ENCODE measurements at places on chromosomes 4 and X.

GRCh38 chrX:48589482-48590162, 7.7 kb upstream of the WDR13 start:
- no peak for DNase-seq

DNA sequence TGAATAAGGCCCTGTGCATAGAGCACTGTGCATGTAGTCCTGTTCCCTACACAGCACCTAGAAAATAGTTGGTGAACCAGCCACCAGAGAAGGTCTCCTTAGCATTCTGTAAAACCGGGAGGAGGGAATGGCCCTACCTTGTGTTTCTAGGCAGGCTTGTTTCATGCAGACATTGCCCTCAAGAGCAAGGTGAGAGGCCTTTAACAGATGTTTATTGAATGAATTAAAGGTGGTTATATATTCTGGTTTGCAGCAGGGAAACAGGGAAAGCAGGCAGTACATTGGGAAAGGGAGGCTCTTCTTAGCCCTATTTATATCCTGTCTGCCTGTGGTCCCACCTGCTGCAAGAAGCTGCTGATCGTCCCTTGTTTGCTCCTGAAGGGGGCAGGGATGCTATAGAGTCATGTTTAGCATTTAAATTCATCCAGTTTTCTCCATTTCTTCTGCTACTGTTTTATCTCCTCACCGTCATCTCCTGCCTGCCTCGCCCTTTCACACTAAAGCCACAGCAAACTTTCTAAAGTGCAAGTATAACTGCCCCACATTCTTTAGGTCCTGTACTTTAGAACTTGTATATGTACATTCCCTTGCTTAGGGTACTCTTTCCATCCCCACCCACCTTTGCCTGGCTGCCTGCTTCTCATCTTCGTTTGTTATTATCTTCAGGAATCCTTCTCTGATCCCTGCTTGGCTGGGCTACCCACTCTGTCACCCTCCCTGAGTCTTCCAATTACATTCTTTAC, 60.3 kb downstream of the EGF start:
- DNase-seq, result no peak

DNA sequence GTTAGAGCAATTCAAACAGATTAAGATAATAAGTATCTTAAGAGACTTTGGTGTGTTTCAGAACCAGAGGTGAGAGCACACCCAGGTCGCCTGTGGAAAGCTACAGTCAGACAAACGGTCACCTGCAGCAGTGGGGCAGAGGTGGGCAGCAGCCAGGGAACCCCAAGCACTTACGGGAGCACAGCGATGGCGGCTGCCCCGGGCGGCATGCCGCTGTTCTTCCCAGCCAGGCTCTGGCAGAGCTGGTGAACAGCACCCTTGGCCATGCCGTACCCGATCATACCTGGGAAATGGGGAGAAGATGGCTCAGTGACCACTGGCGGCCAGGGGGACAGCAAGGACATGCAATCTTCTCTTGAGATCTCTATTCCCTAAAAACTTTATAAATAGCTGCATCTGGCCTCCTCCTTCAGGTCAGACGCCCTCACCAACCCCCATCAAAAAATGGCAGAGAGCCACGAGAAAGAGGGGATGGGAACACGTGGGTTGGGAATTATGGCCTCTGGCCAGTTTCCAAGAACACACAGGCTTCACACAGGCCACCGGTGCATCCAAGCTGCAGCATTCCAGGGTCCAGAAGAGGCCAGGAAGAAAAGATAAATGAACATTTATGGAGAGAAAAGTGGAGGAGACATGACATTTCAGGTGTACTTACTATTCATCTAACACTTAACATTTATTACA, 19.7 kb downstream of the QDPR start:
- DNase-seq, result no peak

GRCh38 chrX:65685112-65685511, 17.7 kb downstream of the MSN start:
- DNase-seq, result no peak

DNA sequence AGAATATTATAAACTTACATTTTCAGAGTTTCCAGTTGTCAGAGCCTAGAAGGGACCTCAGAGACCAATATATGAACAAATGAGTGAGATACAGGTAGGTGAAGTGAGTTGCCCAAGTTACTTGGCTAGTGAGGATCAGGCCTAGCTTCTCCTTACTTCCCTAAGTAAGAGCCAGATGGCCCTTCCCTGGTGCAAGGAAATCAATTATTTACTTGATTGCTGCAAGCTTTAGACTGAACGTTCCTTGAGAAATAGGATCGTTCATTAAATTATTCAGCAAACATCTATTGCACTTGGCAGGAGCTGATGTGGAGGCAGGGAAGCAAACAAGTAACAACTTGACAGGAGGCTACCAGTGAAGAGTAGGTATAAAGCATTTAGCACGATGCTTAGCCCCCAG, 117.8 kb downstream of the EFHC2 start:
- DNase-seq, result peak; percentile 43

GRCh38 chr4:41346306-41347061, 89.8 kb downstream of the UCHL1 start:
- DNase-seq, result no peak

DNA sequence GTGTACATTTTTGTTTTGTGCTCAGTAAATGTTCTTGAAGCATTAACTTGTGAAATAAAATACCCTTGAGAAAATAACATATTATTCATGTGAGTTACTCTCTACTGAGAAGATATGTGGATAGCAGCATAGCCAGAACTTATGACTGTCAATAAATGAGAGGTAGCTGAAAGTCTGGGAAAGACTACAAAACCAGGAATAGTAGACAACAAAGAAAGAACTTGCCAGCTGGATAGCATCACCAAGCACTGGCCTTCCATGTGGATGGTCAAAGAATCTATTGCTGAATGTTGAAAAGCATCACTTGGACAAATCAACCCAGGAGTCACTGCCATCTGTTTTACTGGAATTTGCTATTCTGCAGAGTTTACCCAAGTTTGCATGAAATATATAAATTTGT, 650.0 kb upstream of the HTR2C start:
- DNase-seq, result no peak

DNA sequence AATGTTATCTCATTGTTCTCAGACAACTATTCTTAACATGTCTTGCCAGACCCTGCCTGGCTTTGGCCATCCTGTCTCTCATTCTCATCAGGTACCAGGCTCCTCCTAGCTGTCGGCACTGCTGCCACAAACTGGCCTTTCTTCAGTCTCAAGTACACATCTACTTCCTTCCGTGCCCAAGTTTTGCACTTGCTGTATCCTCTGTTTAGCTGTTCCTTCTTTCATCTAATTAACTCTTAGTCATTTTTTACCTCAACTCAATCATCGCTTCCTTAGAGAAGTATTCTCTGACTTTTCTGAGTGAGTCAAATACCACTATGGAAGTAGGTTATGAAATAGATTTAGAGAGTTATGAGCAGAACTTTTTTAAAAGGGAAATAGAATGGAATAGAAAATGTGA, 19.7 kb downstream of the CXCL3 start:
- peak; percentile 68 for DNase-seq

GRCh38 chrX:30875957-30876356, 13.1 kb downstream of the TAB3 start:
- peak; percentile 88 for DNase-seq

- no peak for DNase-seq
These were observed 30.8 kb downstream of the TNIP2 start for GRCh38 chr4:2725380-2725779.

DNA sequence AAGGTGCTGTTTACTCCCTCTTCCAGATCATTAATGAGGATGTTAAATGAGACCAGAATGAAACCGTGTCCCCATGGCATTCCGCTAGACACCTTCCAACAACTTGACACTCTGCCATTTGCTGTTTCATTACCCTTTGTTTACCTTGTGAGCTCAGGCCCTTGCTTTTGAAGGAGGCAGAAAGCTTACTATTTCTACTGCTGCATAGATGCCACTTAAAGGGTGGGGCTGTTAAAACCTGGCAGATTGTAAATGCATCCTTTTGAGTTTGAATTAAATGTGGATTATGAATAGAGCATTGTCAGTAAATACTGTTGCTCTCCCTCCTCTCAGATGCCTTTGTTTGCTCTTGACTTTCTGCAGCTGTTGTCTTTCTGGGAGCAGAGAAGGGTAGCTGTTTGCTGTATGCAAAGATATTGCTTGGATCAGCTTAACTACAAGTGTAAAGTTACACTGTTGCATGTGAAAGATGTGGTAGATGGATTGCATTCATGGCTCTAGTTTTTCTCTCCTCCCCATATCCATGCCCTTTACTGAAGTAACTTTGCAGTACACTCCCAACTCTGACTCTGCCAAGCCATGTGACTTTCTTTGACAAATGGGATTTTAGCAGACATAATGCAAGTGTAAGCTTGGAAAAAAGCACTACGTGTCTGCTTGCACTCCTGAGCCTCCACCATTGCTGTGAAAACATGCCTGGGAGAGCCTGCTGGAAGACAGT, 75.0 kb upstream of the DHX15 start:
- peak; percentile 29 for DNase-seq

DNA sequence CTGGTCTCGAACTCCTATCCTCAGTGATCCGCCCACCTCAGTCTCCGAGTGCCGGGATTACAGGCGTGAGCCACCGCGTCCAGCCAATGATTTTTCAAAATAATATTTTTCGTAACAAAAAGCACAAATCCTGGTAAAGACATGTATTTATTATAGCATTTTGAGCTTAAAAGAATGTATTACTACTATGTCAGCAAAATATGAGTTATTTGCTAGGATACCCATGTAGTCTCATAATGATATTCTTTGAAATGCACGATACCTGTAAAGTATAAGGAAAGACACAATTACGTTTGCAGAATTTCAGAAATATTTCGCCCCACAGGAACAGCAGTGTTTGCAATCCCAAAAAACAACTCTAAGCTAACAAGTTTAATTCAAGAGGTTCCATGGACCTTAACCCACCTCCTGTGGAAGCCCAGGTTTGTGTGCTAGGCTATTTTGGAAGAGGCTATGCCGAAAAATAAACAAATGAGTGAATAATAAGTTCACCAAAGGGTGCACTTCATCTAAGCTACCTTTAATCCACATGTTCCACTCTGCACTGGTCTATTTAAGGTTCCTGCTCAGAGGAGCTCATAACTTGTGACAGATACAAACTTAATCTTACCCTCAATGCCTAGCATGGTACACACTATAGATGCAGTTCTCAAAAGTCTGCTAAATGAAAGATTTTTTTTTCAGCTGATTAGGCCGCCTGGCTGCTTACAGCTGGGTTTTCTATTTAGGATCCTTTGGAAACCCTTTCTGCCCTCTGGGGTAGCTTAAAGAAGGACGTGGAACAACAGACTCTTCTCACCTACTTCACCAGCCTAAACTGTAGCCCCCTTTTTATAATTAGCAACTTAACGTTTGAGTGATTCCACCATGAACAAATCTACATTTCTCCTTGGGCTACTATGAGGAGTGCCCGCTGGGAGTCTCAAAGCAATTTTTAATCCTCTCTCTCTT, 5.0 kb downstream of the FRYL start:
- DNase-seq, result no peak

- peak; percentile 7 for DNase-seq
These were observed 66.5 kb downstream of the HTR2C start for GRCh38 chrX:114650351-114650750.

- DNase-seq, result no peak
These were observed 161.0 kb downstream of the CPXCR1 start for GRCh38 chrX:88908056-88908455.

DNA sequence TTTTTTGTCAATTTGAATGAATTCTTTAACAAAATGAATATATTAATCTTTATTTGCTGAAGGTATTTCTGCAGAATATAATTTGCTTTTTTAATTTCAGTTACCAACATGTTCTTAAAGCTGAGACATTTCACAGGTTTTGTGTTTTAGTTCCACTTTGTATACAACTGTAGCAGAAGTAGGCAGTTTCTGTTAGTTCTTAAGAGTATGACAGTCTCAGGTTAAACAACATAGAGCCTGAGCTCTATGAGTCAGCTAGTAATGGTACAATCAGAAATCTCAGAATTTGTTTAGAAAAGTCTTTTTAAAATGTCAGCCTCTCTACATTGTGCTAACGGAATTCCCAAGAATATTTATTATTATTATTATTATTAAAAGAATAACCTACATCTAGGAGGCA, 50.4 kb downstream of the GSTCD start:
- no peak for DNase-seq

DNA sequence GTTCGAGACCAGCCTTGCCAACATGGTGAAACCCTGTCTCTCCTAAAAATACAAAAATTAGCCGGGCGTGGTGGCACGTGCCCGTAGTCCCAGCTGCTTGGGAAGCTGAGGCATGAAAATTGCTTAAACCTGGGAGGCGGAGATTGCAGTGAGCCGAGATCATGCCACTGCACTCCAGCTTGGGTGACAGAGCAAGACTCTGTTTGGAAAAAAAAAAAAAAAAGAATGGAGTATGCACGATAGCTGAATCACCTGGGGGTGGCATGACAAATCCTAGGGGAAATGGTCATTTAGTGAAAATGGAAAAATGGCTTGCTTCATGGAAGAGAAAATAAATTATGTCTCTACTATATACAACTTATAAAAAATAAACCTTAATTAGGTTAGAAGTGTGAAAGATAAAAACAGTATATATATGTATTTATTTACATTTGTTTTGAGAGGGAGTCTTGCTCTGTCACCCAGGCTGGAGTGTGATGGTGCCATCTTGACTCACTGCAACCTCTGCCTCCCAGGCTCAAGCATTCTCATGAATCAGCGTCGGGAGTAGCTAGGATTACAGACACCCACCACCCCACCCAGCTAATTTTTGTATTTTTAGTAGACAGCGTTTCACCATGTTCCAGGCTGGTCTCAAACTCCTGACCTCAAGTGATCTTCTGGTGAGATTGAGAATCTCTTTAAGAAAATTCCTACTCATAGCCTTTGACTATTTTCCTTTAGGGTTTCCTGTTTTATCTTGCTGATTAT, 19.3 kb upstream of the ING2 start:
- DNase-seq, result peak; percentile 76

DNA sequence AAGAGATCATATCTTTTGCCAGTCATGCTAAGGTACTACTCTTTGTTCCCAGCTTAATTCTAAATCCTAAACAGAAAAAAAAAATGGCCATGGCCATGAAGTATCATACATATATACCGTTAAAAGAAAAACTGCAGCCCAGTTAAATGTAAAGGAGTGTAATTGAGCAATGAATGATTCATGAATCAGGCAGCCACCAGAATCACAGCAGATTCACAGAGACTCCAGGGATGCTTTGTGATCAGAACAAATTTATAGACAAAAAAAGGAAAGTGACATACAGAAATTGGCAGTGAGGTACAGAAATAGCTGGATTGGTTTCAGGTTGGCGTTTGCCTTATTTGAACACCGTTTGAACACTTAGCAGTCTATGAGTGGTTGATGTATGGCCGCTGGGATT, 42.1 kb upstream of the PDGFC start:
- DNase-seq, result peak; percentile 34

DNA sequence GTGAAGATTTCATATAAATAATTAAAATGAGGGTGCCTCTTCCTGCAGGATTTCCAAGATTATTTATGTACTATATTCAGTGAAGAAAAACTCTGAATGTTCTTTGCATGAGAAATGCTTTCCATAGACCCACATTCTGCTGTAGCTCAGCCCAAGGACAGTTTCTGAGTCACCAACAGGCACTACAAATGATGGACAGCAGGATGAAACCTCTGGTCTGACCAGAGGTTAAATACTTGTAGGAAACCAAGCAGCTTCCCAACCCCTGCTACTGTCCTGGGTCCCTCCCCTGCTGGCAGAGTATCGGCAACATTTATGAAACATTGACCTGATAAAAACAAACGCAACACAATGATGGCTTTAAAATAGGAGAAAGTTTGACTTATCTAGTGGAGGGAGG, 73.1 kb downstream of the CXXC4 start:
- no peak for DNase-seq

GRCh38 chr4:139734201-139734874, 68.7 kb downstream of the MGST2 start:
- DNase-seq, result peak; percentile 82

Measured in epithelial cell of esophagus (primary cell).